ENCODE measurements at places on chromosomes 6 and 20.

GRCh38 chr6:148497257-148497656, 154.6 kb downstream of the SASH1 start:
- peak; percentile 84 for DNase-seq

GRCh38 chr6:21679761-21680265, 86.3 kb downstream of the SOX4 start:
- DNase-seq = peak; percentile 86

DNA sequence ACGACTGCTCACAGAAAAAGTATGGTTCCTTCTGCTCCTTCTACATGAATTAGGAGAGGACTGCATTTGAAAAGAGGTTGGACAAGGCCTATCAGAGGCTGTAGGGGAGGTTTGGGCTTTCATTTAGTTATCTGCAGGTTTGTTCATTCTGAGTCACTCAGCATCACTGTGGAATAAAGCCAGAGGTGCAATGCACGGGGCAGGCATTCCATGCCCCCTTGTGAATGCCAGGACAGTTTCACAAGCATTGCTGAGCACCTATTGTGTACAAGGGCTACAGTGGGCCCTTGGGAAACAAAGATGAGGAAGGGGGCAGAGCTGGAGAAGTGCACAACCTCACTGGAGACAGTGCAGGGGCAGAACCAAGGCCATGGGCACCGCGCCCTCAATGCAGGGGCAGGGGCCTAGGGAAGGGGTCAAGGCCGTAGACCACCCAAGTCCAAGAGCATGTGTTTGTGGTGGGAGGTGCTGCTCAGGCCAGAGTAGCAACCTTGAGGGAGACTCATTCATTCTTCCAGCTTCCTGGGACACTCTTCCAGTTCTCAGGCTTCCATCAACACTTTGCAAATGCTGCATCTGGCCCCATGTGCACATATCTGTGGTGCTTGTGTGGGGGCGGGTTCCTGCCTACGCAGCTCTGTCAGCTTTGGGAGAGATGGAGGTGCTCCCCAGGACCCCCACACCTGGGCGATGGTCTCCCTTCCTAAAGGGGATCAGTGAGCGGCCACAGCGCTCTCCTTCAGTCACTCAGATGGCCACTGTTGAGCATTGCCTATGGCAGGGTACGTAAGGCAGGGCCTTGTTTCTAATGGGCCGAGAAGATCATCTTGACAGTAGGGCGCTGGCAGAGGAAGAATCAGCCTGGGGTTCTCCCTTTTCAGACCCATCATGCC, 204.5 kb downstream of the SYNDIG1 start:
- peak; percentile 72 for DNase-seq

GRCh38 chr6:53986165-53986720, 125.0 kb upstream of the MLIP start:
- peak; percentile 62 for DNase-seq

GRCh38 chr6:112606656-112607435, 259.7 kb downstream of the RFPL4B start:
- DNase-seq = no peak

GRCh38 chr20:50957276-50957675, 1.1 kb downstream of the DPM1 start:
- DNase-seq = peak; percentile 66

- DNase-seq = no peak
These were observed 44.1 kb upstream of the TXNDC5 start for GRCh38 chr6:7954477-7955200.

- DNase-seq = no peak
These were observed 802.4 kb downstream of the PHF3 start for GRCh38 chr6:64437996-64438395.

DNA sequence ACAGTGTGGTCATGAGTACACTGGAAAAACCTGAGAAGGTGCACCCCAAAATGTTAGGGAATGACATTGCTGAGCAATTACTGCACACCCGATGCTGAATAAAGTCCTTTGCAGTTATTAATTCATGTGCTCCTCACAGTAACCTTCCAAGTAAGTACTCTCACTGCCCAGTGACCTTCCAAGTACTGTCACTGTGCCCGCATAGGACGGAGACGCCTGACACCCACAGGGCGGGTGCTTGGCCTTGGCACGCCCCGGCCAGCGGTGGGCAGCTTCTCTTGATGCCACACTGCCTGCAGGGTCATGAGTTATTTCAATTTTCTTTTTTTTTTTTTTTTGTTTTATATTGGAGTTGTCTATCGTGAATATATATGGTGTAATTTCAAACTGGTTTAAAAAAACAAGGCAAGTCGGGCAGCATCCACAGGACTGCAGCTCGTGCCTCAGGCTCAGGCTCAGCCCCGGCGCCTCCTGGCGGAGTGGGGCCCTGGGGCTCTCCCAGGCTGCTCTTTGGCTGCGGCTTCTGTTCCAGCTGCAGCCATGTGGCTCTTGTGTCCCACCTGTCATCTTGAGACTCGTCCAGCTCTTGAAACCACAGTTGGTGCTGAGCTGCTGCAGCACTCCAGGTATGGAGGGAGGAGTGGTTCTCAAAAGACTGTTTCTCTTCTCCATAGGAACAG, 27.0 kb downstream of the PNLDC1 start:
- DNase-seq = no peak

- DNase-seq = no peak
These were observed 84.7 kb upstream of the SCP2D1 start for GRCh38 chr20:18728870-18729224.

GRCh38 chr6:110674096-110674495, 141.2 kb downstream of the CDK19 start:
- DNase-seq = no peak

DNA sequence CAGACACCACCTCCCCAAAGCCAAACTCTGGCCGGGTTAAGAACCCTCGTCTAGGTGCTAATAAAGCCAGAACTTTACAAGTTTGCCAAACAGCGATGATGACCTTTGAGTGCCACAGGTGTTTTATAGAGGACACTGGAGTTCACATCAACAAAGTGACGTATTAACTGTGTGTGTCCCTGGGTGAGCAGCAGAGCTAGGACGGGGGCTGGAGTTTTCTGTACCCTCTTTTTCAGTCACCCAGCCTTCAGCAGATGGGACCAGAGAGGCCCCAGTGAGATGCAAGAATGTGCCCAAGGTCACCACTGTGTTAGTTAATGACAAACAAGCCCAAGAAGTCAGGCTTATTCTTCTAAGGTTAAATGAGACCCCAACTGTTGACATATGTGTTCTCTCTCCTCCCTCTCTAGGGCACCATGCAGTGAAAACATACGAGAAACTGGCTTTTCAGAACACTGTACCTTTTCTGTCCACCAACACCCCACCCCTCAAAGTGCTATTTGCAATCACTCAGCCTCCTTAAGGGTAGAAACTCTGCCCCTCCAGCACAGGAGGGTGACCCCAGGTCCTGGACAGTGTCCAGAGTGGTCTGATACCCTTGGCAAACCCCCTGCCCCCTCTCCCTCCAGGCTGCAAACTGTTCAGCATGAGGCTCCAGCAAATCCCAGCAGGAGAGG, 5.2 kb downstream of the SDC4 start:
- DNase-seq = no peak

DNA sequence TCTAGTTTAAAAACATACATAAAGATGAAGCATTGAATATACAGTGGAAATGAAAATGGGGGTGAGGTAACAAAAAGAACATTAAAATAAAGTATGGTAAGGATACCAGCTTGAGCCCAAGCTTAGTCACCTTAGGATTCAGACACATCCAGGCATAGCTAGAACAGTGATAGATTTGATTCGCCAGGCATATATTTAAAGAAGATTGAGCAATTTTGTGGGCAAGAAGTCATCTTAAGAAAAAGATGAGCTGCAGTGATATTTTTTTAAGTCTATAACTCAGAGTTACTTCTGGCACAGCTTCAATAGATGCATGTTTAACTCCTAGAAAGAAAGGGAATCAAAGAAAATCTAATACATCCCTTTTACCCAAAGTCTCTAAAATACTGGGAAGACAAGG, 97.9 kb downstream of the BMP5 start:
- DNase-seq = no peak
